ENCODE measurements at places on chromosomes 2 and 18.

DNA sequence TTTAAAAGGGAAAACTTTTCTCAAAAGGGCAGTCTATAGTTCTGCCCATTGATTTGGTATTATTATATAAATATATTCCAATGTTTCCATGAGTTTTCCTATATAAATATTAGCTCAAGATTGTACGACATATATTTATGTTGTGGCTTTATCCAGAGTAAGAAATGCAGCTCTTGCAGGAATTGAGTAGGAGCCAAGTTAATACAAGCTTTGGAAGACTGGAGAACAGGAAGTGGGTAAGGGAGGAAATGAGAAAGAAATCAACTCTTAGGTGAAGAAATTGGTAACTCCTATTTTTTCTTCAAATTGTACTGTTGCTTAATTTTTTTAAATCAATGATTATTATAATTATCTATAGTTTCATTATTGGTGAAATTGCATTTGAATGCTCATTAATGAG, 105.4 kb upstream of the FAM117B start:
- no peak for DNase-seq

GRCh38 chr2:173101687-173102086, 26.0 kb downstream of the MAP3K20 start:
- DNase-seq, result no peak

DNA sequence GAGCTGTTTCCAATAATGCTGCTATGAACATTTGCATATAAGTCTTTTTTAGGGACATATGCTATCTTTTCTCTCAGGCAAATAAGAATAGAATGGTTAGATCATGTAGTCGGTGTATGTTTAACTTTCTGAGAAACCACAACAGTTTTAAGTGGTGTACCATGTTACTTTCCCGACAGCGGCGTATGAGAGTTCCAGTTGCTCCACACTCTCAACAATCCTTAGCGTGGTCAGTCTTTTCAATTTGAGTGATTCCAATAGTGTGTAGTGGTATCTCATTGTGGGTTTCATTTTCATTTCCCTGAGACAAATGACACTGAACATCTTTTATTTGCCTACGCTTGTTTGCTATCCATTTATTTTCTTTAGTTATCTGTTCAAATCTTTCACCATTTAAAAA, 149.5 kb downstream of the ACOXL start:
- no peak for DNase-seq

DNA sequence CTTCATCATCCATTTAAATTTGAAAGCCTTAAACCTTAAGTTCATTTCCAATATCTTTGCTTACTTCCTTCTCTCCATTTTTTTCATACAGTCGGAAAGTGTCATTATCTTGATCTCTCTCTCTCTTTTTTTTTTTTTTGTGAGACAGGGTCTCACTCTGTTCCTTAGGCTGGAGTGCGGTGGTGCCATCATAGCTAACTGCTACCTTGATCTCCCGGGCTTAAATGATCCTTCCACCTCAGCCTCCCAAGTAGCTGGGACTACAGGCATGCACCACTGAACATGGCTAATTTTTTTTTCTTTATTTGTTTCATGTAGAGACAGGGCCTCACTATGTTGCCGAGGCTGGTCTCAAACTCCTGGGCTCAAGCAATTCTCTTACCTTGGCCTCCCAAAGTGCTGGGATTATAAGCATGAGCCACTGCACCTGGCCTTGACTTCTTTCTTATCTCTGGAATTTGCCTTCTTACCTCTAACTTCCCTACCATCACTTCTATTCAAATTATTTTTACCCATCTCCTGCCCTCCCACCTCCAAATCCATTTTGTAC, 222.2 kb downstream of the MYCN start:
- DNase-seq, result no peak

DNA sequence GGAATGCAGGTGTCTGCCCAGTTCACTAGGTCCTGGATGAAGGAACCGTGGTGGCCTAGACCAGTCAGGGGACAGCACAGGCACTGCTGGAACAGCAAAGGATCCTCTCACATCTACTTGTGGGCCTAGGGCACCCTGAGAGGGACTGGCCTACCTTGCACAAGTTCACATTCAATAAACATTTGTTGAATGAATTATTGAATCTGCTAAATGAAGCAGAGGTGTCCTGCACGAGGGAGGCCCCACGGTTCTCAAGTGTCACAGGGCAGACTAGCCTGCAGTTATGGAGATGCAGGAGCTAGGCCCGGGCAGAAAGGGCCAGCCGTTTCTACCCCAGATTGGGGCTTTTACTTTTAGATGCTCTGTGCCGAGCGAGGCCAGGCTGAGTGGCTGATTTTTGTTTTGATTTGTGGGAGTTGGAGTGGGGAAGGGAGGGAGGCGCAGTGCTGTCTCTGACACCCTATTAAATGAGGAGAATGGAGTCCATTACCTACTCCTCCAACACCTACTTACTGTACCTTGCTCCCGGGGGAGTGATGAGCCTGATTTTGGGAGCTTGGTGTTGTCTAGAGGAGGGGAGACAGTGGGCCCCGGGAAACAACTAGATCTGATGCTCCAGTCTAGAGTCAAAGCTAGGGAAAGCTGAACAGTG, 18.4 kb downstream of the SH2D6 start:
- DNase-seq, result peak; percentile 28

DNA sequence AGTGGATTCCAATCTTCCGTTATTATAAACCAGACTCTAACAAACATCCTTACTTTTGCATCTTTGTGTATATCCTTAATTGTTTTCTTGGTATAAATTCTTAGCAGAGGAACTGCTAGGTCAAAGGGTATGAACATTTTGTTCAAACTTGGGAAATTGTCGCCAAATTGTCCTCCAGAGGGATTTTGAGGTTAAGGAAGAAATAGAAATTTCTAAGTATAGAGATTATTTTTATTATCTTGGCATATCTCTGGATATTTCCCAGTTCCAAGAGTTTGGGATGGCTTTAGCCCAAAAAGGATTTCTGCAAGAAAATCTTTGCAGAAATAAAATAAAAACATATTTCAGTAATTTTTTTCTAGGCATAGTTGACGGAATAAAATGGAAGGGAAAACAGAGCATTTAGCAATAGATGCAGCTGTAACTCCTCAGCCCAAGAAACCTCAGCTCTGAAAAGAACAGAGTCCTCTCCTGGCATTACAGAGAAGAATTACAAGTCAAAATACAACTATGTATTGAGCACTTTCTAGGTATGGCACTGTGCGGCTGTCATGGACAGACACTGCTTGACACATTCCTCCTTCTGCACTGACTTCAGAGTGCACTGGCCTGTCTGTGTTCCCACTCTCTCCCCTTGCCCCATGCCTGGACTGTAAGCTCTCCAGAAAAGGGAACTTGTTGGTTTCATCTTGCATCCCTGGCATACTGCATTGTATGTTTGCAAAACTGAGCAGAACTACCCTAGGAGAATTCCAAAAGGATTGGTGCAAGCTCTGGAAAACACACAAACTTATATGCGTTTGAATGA, 117.3 kb upstream of the STON1 start:
- DNase-seq, result no peak

- no peak for DNase-seq
Measured at GRCh38 chr2:146385031-146385430, 1459.8 kb upstream of the ACVR2A start.
